Amniotic stem cell (primary cell): ENCODE measurements at places on chromosomes 7 and 10.
A peak's percentile ranks its signal among the peaks of the same experiment; 100 is the strongest.

- no peak for DNase-seq
Measured at GRCh38 chr10:33665501-33665900, 331.0 kb upstream of the NRP1 start.

DNA sequence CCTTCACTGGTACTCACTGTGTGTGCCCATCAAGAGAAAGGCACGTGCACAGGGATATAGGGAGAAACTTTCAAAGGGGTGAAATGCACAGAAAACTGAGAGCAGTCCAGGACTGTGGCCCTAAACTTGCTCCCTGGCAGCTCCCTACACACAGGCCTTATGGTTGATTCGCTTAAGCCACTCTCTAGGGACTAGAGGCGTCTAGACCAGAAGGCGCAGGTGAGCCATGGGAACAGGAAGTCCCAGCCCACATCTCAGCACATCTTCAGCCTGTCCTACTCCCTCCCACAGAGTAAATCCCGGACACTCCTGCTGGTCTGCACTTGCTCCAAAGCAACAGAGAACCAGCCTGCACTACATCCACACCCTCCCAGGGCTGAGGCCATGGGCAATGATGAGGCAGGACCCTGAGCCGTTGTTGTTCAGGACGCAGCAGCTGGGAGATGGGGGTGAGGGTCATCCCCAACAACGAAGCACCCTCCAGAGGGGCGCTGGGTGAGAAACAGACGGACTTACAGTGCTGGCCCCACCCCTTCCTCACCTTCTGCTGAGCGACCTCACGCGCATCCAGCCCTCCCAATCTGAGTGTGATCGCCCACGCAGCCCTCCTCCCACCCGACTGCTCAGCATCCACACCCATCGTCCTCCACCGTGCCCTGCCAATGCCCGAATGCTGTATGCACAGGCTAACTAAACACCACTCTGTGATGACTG lies 109.3 kb downstream of the TNS3 start:
- no peak for DNase-seq

DNA sequence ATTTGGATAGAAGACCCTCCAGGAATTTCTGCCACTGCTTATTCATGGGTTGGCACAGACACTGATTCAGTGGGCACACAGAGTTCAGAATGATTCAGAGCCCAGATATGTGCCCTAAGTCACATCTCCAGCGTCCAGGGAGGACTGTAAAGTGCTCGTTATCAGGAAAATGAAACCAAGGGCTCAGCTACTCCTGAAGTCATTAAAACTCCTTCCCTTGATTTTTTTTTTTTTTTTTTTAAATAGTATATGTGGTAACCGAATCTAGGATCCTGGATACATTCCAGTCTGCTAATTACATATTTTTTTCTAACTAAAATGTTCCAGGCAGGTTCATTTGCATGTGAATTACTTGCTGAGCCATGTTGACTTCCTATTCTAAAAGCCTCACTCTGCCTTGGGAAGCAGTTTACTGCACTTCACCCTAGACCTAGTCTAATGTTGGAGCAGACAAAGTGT lies 34.7 kb downstream of the MET start:
- DNase-seq = peak; percentile 48

DNA sequence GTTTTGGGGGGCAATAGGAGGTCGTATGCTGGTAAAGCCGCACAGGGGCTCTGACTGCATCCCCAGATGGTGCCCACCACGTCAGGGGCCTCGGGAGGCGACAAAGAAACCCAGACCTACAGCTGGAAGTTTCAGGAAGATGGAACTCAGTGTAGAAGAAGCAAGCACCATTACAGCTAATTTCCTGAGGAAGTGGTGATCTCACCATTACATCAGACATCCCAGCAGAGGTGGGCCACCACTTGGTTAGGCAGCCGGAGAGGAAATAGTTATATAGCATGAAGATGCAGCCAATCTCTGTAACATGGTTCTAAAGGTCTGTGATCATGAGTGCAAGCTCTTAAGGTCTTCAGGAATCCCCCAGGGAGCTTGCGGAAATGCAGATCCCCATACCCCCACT lies 127.3 kb upstream of the PCBD1 start:
- no peak for DNase-seq

DNA sequence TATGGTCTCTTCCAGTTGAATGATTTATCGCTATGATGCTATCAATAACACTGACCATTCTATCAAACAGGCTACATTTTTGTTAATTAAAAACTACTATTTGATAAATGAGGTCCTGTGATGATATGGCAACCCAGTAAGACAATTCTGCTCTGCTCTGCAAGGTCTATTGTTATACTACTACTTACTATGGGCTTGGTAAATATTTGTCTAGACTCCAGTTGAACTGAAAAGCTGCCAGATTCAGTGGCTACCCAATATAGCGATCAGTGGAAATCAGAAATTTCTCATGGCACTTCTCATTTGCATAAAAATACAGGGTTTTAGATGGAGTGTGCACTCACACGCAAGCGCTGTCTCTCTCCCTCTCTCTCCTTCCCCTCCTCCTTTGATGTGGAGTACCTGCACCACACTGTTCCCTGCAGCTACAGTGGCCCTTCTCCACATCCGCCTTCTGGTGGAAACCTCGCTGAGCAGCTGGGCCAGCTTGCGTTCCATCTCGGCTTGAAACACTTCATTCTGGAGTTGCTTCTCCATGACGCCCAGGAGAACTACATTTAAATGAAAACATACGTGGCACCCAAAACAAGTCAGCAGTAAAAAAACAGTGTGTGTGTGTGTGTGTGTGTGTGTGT lies 77.9 kb downstream of the KIAA1549 start:
- no peak for DNase-seq

DNA sequence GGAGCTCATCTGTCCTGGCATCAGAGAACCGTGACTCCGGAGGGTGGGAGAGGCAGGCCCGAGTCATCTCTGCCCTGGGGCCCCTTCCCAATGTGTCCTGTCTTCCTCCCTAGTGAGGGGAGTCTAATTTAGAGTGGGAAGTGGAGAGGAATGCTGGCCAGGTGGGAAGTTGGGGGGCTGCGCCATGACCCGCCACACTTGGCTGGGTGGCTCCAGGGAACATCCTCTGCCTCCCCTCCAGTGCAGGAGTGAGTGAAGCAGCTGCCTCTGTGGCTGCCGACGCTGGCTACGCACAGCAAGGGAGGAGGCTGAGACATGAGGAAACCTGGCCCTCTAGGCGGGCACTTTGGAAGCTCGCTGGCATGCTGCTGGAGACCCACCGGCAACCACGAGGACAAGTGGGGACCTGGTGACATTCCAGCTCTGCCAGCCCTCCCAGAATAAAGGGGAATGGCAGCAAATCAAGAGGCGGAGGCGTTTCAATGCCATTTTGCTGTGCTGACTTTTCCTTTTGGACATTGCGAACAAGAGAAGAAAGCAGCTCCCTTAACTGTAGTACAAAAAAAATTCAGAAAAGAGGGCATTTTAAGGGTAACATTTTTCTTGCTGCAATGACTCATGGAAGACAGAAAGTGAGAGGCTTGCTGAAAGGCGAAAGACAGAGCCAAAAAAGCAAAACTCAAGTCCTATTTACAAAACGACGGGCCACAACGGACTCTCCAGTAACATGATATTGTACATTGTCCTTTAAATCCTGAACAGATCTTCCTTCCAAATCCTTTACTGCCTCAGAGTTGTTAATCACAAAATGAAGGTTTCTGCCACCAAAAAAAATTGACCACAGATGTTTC lies 121.2 kb upstream of the PITRM1 start:
- no peak for DNase-seq

DNA sequence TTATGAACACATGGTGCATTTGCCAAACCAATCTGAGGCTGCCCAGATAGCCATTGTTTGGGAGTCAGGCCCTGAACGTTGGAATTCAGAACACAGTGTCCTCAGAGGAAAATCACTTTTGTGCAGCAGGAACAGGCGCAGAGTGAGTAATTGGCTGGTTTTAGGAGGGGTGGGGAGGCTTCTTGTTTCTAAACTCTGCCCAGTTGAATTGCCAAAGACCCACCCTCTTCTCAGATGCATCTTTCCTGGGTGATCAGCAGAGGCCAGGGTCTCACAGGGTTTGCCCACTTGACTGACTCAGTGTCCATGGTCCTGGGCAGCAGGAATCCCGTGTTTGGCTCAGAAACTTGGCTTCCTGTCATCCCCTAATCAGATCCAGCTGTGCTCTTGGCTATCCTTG lies 24.3 kb downstream of the PRLHR start:
- DNase-seq = no peak

DNA sequence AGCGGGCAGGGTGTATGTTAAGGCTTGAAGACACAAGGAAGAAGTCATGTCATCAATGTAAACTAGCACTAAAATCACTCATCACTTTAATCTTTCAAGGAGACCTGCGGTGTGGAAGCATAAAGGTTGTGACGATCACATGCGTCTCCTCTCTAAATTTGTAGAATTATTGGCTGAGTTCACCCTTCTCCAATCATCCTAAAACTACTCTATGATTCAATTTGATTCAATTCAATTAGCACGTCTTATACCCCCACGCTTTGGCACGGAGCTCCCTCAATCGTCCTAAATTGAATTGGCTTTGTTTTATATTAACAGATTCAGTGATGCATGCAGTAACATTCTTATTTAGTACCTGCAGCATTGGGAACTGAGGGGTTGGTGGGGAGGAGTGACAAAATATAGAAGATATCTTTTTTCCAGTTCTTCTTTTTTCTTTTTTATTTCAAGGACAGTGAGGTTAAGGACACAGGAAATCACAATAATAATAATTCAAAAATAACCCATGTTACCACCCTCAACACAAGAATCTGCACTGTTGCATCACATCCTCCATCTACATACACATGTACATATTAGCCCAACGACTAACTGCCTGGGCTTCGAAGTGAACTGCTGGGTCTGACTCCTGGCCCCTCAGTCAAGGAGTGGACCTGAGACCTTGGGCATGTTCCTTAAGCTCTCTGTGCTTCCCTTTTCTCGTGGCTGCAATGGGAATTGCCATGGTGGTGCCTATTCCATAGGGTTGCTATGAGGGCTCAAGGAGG lies 86.5 kb downstream of the LSM5 start:
- no peak for DNase-seq

- peak; percentile 24 for DNase-seq
Measured at GRCh38 chr7:83921941-83922607, 272.5 kb downstream of the SEMA3A start.

- no peak for DNase-seq
Measured at GRCh38 chr10:127553417-127553816, 4.3 kb downstream of the NPS start.

DNA sequence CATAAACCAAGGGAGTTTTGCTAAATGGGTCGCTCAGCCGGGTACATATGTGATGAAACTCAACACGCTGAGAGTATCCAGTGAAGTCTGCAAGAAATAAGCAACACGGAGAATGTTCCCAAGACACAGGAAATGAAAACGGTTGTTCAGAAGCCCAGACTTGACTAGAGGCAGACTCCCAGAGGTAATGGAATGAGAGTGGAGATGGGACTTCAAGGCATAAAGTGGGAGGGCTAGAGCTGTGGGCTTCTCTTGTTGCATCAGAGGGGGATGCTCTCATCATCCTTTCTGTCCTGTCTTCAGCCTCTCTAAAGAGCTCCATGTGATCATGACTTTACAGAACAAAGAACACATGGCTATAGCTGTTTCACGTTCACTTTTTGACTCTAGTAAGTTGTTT lies 88.3 kb downstream of the BAMBI start:
- no peak for DNase-seq

DNA sequence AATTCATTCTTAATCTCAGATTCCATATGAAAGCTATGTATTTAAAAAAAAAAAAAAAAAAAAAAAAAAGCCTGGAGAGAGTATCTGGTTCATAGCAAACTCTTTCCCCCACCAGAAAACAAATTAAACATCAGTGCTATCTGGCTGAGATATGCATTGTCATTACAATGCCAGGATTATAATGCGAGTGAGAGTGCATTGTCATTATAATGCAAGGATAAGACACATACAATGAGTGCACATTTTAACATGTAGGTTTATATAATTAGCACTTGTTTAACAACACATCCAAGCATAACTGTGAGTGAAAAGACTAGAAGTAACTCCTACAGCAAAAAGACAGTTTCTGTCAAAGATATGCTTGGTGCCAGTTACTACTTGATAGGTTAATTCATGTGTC lies 48.1 kb downstream of the ITPRID1 start:
- DNase-seq = no peak

DNA sequence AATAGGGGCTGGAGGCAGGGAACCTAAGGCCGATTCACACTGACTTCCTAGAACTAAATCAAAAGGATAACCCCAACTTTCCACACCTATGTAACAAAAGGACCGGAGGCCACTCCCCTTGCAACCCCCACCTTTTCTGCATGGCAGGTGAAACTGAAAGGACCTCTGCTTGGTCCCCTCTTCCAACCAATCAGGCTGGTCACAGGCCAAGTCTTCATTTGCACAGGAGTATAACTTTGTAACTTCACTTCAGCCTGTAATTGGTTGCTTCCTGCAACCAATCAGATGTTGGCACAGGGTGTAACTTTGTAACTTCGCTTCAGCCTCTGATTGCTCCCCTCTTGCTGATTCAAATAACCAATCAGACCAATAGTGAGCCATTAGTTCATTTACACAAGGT lies 190.0 kb downstream of the FAM107B start:
- DNase-seq = no peak
